ENCODE measurements at places on chromosomes 5 and 9. TPM values are rescaled to one million over a fixed set of nuclear protein-coding genes. Genes with fewer than 3 reads are reported as not detected.
A peak's percentile ranks its signal among the peaks of the same experiment; 100 is the strongest.

The ZNF346 gene
- total RNA-seq, result 16.4 TPM

- H3K36me3 ChIP-seq, result no peaks in the 10 kb centered on the region
- H3K4me3 ChIP-seq, result no peak overlapping the region
- H3K27me3 ChIP-seq, result no peaks in the 10 kb centered on the region
- no peaks in the 10 kb centered on the region for H3K4me1 ChIP-seq
Measured at GRCh38 chr9:70987986-70988385, 133.4 kb downstream of the TRPM3 start.

GRCh38 chr5:107665036-107665570 is 5.6 kb downstream of the EFNA5 start:
- H3K4me3 ChIP-seq, result no peak overlapping the region
- H3K36me3 ChIP-seq, result no peaks in the 10 kb centered on the region
- H3K27me3 ChIP-seq, result peaks cover 13% of the 10 kb centered on the region
- H3K27ac ChIP-seq, result no peak overlapping the region
- peaks cover 7% of the 10 kb centered on the region for H3K4me1 ChIP-seq

DNA sequence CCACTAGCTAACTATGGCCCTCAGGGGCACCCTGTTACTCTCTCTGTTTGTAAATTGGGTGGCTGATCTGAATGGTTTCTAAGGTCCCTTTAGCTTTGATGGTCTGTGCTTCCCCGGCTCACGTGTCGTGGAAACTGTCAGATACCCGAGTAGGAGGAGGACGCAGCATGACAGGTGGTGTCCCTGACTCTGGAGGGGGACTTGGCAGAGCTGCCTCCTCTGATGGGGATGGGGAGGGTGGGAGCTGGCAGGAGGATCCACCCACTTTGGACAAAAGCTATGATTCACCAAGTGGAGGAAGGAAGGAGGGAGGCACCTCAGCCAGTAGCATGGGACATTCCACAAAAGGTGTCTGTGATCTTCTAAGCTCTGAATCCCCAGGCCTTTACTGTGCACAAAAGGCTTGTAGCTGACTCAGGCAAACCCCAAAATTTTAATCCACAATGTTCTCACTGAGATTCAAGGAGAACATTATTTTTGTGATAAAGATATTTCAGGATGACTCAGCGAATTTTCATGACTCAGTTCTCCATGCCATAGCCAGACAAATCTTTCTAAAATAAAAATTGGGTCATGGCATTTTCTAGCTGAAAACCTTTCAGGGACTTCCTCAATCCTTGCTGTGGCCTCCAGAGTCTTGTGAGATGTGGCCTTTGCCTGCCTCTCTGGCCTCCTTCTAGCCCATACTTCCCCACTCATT is 131.0 kb upstream of the BRINP1 start:
- no peak overlapping the region for H3K4me3 ChIP-seq
- H3K36me3 ChIP-seq, result no peaks in the 10 kb centered on the region
- peak; percentile 2 for DNase-seq
- no peaks in the 10 kb centered on the region for H3K4me1 ChIP-seq

DNA sequence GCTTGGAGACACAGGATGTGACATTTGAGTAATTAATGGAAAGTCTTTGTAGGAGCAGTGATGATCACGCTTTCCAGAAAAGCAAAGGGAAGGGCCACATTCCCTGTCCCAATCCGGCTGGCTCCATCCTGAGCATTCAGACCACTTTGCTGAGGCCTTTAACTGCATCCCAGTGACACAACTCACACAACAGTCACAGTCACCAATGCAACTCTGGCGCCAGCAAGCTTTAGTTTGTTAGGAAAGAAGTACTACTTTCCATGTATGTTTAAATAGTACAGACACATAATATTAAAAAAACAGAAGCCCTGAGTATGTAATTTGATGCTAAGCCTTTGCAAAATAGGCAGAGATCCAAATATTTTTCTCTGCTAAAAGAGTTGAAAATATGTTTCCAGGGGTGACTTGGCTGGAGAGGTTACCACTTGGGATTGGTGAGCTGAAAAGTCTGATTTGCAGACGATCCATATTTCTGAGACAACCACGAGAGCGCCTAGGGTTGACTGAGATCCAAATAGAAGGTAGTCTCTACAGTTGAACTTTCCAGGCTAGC is 31.7 kb upstream of the GAS1 start:
- H3K4me1 ChIP-seq, result peaks cover 24% of the 10 kb centered on the region
- no peaks in the 10 kb centered on the region for H3K36me3 ChIP-seq
- no peak overlapping the region for H3K4me3 ChIP-seq
- peak overlapping the region; percentile 87 for H3K27ac ChIP-seq
- peak; percentile 90 for DNase-seq

GRCh38 chr5:147763791-147764525 is 18.6 kb downstream of the JAKMIP2 start:
- H3K27me3 ChIP-seq, result no peaks in the 10 kb centered on the region
- H3K4me1 ChIP-seq, result no peaks in the 10 kb centered on the region
- no peak for DNase-seq
- H3K27ac ChIP-seq, result no peak overlapping the region
- H3K36me3 ChIP-seq, result no peaks in the 10 kb centered on the region

DNA sequence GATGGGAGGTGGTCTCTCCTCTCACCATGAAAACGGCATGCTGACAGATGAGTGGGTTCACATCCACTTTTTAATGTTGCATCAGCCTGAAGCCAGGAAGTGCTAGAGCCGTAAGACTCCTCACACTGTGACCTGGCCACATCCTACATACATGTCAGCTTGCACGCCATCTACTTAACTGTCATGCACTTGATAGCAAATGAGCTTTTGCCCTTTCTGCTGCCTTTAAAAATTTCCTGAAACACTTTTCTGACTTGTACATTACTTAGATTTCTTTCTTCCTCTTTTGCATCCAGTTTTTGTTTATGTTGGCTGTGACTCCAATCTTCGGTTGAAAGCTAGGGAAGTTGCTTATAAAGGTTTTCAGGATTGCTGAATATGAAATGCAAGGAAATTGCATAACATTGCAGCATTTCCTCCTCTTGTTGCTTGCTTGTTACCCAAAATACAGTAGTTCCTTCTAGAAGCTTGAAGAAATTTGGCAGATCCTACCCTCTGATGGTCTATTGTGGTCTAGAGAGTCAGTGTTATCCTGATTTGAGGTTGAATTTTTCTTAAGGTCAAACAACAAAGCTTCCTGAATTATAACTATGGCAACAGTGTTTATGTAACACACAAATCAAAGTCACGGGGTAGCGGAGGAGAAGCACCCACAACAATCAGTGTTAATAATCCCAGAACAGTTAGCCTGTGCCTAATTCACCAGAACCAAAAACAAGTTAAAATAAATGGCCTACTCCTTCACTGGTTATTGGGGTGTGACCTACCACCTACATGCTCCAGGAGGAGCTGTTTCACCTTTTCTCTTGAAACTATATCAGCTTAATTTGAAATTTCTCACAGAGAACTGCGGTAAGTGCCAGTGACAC is 232.5 kb downstream of the ARHGAP26 start:
- H3K27ac ChIP-seq, result peak overlapping the region; percentile 79
- peak; percentile 89 for DNase-seq
- H3K27me3 ChIP-seq, result no peaks in the 10 kb centered on the region
- H3K36me3 ChIP-seq, result no peaks in the 10 kb centered on the region

Data from muscle of leg (tissue), 16 donors.